ENCODE measurements at places on chromosomes 11 and 22.

- no peak for DNase-seq
Measured at GRCh38 chr11:15807827-15808226, 548.5 kb downstream of the SOX6 start.

- no peak for DNase-seq
Measured at GRCh38 chr11:14703731-14704130, 60.1 kb downstream of the PDE3B start.

GRCh38 chr11:66239511-66239910, 28.9 kb upstream of the RAB1B start:
- DNase-seq, result no peak

DNA sequence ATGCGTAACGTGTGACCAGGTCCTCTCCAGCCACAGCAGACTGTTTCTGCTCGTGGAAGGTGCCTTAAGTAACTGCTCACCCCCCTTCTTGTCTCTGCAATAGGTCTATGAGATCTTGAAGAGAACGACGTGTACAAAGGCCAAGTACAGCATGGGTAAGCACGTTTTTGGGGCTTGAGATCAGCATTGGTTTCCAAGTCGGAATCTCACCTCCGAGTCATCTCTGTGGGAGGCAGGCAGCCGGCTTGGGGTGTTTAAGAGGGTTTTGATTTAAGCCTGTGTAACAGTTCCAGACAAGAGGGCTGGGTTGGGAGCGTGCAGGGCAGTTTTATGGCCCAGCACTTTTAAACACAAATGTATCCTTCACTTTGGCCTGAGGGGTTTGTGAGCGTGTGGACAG, 30.1 kb downstream of the ANO1 start:
- no peak for DNase-seq

Data from stimulated activated naive CD4-positive, alpha-beta T cell treated with Interleukin-2 at 50 U/mL for 16 hours (primary cell).